ENCODE measurements at places on chromosomes 1 and 21.

DNA sequence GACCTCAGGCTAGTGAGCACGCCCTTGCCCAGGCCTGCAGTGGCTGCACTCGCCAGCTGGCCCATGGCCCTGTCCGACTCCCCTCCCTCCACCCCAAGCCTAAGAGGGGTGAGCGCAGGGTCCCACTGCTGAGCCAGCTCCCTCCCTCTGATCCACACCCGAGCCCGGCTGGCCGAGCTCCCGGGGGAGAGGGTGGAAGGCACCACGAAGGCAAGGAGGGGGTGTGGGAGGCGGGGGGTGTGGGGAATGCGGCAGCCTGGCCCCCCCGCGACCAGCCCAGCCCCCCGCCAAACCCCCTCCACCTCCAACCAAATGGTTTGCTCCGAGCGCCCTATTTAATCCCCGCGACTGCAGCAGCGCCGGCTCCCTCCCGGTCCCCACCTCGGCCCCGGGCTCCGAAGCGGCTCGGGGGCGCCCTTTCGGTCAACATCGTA, at the start of gene CADM3:
CADM3 (plus strand) TSS at position 362 of the 434 bp plus-strand sequence. CDS start 151 bp downstream, outside the sequence.
- peak; percentile 67 for DNase-seq

DNA sequence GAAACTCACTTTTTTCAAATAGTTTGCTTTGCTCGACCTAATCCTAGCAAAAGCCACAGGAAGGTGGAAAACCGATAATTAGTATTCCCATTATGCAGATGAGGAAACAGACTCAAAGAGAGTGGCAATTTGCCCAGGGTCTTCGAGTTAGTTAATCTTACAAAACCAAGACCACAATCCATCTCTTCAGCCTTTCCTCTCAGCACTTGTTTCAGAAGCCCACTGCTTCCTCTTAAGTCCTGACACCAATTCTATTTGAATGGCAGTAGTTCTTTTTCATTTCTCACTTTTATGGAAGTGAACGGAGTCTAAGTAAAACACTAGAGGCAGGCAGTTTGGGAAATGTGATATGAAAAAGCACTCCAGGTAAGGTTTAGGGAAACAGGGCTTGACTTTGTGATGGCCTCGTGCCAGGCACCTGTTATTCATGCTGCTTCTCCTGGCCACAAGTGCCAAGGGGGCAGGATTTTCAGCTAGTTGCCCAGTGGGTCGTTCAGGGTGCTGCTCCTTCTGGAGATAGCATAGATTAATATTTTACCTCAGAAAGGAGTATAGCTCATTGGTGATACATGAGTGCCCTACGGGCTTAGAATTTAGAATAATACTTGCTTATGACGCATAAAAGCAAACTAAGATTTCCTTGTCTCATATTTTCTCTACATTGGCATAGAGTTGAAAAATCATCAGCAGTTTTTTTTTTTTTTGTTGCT, 76.6 kb upstream of the NRIP1 start:
- no peak for DNase-seq

DNA sequence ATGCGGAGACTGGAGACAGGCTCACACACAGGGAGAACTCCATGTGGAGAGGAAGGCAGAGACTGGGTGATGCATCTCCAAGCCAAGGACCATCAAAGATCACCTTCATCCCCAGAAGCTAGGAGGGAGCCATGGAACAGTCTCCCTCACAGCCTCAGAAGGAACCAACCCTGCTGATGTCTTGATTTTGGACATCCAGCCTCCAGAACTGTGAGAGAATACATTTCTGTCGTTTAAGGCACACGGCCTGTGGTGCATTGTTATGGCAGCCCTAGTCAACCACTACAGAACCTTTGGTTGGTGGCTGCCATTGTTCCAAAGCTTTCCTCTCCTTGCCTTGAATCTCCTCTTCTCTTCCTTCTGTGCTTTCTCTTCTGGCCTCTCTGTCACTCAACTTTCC, 64.0 kb downstream of the BACH1 start:
- no peak for DNase-seq

DNA sequence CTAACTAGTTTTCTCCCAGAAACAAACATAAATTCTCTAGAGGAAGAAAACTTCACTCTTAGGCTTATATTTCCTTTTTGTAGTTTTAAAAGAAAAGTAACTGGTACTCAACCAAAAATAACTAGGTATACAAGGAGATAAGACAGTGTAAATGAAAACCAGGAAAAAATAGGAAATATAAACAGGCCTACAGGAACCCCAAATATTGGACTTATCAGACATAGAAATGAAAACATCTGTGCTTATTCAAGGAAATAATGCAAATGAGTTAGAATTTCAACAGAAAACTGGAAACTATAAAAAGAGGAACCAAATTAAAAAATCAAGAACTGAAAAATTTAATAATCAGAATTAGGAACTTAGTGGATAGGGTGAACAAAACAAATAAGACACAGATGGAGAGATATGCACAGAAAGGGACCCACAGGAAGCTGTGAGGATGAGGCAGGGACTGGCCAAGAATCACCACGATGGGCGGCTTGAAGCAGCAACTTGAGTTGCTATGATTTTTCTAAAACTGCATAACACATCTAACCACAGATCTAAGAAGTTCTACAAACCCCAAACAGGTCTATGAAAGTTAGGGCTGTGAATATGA, 67.5 kb upstream of the ACTRT2 start:
- DNase-seq, result no peak

DNA sequence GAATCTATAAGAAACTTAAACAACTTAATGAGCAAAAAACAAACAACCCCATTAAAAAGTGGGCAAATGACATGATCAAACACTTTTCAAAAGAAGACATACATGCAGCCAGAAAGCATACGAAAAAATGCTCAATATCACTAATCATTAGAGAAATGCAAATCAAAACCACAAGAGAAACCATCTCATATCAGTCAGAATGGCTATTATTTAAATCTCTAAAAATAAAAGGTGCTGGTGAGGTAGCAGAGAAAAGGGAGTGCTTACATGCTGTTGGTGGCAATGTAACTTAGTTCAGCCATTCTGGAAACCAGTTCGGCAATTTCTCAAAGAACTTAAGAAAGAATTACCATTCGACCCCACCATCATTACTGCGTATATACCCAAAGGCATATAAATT, 147.7 kb downstream of the FAF1 start:
- DNase-seq, result no peak

GRCh38 chr1:57632401-57632800, 208.5 kb upstream of the DAB1 start:
- no peak for DNase-seq

GRCh38 chr1:5465281-5465711, 526.9 kb downstream of the NPHP4 start:
- DNase-seq, result no peak

DNA sequence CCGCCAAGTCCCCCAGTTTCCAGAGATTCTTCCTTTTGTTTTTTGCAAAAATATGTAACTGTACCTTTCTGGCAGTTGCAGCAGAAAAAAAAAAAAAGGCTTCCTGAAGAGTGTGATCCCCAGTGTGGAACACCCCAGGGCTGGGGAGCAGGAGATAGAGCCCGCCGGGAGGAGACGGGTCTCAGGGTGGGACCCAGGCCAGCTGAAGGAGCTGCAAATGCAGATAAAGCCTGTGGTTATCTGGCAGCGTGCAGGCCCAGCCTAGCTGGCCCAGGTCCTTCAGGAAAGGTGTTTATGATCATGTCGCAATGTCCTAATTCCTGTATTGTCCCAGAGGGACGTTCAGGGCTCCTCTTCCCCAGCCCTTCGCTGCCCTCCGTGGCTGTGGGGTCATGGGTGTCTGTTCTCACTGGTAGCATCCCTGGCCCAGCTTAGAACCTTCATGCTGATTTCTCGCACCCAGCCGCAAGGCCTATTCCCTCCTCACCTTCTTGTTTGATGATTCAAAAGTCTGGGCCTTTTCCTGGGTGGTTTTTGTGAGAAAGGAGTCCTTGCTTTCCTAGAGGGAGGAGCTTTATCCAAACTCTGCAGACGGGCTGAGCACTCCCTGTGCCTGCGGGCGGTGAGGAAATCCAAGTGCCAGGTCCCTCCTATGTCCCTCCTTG, 26.2 kb downstream of the RNF187 start:
- peak; percentile 36 for DNase-seq

GRCh38 chr21:16587681-16588375, 858.0 kb downstream of the USP25 start:
- DNase-seq, result no peak

DNA sequence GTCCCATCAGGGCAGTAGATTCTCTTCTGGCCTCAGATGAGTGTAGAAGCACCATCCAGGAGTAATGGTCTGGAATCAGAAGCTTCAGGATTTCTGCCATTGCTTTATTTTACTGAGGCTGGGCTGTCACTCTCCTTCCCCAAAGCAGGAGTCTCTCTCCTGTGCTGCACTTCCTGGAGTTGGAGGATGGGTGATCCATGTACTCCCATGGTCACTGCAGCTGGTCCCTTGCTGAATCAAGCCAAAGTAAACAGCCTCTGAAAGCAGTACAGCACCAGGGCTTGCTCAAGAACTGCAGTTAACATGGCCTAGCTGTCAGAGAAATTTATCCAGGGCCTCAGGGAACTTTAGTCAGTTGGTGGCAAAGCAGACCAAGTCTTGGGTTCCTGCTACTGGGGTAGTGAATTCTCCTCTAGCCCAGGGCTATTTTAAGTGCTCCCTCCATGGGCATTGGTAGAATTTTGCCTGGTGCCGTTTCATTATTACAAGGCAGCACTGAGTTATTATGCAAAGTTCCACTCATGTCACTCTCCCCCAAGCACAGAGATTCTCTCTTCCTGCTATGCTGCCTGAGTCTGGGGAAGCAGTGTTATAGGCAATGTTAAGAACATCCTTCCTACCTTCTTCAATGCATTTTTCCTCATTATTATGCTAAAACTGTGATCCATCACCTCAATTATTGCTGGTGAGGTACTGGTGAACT, 29.5 kb downstream of the DRAM2 start:
- no peak for DNase-seq

- DNase-seq, result no peak
Observed at GRCh38 chr21:35395728-35396127, 346.6 kb upstream of the RUNX1 start.

- DNase-seq, result no peak
Observed at GRCh38 chr1:44628962-44629756, 45.1 kb downstream of the TMEM53 start.

GRCh38 chr21:42467140-42467983, 28.7 kb downstream of the RSPH1 start:
- DNase-seq, result peak; percentile 21

DNA sequence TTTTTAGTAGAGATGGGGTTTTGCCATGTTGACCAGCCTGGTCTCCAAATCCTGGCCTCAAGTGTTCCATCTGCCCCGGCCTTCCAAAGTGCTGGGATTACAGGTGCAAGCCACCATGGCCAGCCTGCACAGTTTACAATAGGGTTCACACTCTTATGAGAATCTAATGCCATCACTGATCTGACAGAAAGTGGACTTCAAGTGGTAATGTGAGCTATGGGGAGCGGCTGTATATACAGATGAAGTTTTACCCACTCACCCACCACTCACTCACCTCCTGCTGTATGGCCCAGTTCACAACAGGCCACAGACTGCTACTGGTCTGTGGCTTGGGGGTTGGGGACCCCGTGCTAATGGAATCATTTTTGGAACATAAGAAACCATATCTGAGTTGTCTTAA, 58.4 kb upstream of the RNPC3 start:
- DNase-seq, result no peak
